Calu3 (cell line): ENCODE measurements at places on chromosomes 7 and 10. TPM values are rescaled to one million over a fixed set of nuclear protein-coding genes. Genes with fewer than 3 reads are reported as not detected.

The MTG1 gene
- total RNA-seq, result 37.8 and 39.5 TPM in 2 replicates

The PDK4 gene
- 6.5 and 7.1 TPM in 2 replicates for total RNA-seq

The SGCE gene
- 29.3 and 33.8 TPM in 2 replicates for total RNA-seq

The RASSF4 gene
- 2.2 and 2.4 TPM in 2 replicates for total RNA-seq

The MSMB gene
- 2.4 and 7.4 TPM in 2 replicates for total RNA-seq

The STEAP1B gene
- 2.6 and 4.4 TPM in 2 replicates for total RNA-seq

The HABP2 gene
- 0.59 and 1.0 TPM in 2 replicates for total RNA-seq

The POLR2J2 gene
- total RNA-seq, result 13.9 and 16.6 TPM in 2 replicates

The SPDYE8 gene
- not detected in 2 replicates for total RNA-seq

The IQUB gene
- total RNA-seq, result 0.21 and 0.42 TPM in 2 replicates

The CCDC186 gene
- total RNA-seq, result 12.8 and 14.9 TPM in 2 replicates

The SPOCK2 gene
- total RNA-seq, result 162 and 205 TPM in 2 replicates

The MBL2 gene
- not detected in 2 replicates for total RNA-seq

The TNRC18 gene
- total RNA-seq, result 213 and 218 TPM in 2 replicates

The IDI2 gene
- not detected in 2 replicates for total RNA-seq

DNA sequence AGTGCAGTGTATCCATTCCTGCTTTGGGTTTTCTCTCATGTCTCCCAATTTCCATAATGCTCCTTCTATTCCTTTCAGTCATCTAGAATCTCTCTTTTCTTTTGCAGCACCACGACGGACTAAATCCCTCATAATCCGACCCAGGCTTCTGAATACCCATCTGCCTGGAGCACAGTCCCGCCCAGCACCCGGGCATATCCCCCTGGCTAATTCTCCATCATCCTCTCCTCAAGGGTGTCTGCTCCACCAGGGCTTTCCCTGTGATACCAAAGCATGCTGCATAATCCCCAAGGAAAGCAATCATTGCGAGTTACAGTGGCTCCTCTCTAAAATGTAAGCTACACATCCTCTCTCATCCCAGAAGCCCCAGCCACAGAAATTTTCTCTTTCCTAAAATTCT lies 321.9 kb downstream of the CCDC3 start:
- DNase-seq, result no peak

- no peak for DNase-seq
These were observed 165.4 kb downstream of the ADAM12 start for GRCh38 chr10:126222736-126223511.

DNA sequence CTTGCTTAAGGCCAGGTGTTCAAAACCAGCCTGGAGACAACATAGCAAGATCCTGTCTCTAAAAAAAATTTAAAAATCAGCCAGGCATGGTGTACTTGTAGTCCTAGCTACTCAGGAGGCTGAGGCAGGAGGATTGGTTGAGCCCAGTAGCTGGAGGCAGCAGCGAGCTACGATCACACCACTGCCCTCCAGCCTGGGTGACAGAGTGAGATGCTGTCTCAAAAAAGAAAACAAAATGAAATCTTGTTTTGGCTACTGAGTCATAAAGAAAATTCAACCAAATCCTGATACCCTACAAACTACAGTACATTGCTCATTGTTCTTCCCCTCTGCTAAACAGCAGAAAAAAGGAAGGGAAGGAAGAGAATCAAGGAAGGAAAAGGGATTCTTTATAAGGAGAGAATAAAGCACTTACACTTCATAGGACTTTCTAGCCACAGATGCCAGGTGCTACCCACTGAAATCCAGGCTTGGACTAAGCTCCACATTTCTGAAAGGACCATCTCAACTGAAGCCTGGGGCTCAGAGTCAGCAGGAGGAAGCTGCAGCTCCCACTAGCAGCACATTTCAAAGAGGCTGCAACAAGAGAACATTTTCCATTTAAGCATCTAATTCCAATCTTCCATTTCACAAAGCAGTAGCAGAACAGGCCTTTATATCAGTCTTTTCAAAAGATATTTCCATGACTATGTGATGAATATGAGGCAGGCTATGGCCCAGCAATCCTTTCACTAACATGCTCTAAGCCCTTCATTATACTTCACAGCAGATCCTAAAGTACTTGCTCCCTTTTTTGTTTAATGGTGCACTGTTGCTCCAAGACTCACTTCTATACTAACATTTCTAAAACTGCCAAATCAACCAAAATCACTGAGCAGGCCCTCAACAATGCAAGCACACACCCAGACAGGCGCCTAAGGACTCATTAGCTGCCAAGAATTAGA lies 13.5 kb downstream of the TNPO3 start:
- DNase-seq, result no peak

DNA sequence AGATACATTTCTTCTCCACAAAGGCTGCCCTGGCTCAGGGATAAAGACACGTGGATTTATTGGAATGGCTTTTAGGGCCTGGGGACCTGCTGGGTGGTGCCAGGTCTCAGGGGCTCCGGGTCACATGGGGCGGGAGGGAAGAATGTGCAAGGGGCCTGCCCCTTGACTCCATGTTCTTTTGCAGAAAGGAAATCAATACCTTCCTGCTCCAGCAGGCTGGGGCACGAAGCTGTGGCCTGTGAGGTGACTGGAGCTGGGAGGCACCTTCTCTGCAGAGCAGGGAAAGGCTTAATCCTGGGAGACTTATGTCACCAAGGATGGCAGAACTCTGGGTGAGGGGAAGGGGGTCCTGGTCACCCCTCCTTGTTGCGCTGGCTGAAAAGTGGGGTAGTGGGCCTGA lies 42.3 kb upstream of the GNA12 start:
- DNase-seq, result peak; percentile 23

GRCh38 chr7:139901056-139901795 lies 72.2 kb downstream of the TBXAS1 start:
- no peak for DNase-seq

- no peak for DNase-seq
These were observed 211.2 kb upstream of the DGKB start for GRCh38 chr7:15113752-15114151.

GRCh38 chr7:92968502-92968901 lies 132.1 kb upstream of the CDK6 start:
- DNase-seq, result no peak

GRCh38 chr10:120555842-120556532 lies 99.0 kb downstream of the PLPP4 start:
- no peak for DNase-seq

- peak; percentile 67 for DNase-seq
These were observed 72.3 kb upstream of the APBB1IP start for GRCh38 chr10:26365681-26366358.

DNA sequence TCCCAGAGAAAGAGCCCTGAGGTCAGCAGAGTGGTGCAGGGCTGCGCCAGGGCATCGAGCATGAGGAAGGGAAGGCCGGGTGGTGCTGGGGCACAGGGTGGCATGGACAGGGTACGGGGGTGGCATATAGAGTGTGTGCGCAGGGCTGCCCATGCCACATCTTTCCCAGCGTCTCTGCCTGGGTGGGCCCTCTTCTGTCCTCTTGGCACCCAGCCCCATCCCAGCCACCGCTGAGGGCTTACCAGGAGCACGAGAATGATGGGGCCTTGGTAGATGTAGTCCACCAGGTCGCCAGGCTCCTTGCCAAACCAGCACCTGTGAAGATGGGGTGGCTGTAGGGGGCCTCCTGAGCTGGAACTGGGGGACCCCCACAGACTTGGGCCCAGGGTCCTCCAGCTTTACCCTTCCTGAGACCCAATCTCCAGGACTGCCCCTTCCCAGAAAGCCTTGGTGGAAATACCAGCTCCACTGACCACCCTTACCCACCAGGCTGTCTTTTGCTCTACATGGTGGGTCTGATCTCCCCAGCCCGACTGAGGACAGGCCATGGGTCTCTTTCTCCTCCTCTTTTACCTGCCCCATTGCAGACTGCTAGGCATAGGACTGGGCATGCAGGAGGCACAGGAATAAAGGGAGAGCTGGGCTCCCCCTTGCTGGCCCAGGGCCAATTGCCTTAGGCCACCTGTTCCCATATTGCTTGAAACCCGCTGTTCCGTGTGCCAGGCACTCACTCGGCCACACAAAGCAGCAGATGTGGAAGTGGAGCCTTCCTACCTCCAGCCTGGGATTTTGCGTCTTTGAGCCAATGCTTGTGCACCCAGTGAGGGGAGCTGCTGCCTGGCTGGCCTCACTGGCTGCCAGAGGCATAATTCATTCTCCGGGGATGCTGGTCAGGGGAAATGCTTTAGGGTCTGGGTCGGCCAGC lies 21.7 kb downstream of the CRHR2 start:
- no peak for DNase-seq

GRCh38 chr10:62554632-62555199 lies 180.5 kb downstream of the ZNF365 start:
- DNase-seq, result peak; percentile 22

GRCh38 chr10:70357565-70357964 lies 24.9 kb downstream of the LRRC20 start:
- no peak for DNase-seq

DNA sequence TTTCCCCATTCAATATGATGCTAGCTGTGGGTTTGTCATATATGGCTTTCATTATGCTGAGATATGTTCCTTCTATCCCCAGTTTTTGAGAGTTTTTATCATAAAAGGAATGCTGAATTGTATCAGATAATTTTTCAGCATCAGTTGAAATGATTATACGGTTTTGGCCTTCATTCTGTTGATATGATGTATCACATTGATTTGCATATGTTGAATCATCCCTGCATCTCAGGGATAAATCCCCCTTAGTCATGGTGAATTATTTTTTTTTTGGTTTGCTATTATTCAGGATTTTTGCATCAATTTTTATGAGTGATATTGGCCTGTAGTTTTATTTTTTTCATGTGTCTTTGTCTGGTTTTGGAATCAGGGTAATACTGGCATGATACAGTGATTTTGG lies 1152.3 kb upstream of the C7orf33 start:
- no peak for DNase-seq

DNA sequence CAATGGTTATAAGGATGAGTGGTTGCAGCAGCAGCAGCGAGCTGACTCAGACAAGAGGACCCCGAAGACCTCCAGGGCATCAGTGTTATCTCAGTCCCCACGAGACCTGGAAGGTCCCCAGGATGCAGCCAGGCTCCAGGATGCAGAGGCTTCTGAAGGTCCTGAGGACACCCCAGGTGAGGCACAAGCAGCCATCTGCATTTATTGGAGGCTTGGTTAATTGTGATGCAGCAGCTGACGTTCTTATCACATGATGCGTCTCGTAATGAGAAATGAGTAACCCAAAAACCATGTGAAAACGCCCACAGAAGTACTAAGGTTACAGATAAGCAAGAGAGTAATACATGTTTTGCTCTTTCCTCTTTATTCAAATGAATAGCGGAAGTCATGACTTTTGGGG lies 17.4 kb downstream of the C7orf57 start:
- DNase-seq, result no peak

- DNase-seq, result peak; percentile 60
These were observed 2.1 kb downstream of the RET start for GRCh38 chr10:43078986-43079273.

DNA sequence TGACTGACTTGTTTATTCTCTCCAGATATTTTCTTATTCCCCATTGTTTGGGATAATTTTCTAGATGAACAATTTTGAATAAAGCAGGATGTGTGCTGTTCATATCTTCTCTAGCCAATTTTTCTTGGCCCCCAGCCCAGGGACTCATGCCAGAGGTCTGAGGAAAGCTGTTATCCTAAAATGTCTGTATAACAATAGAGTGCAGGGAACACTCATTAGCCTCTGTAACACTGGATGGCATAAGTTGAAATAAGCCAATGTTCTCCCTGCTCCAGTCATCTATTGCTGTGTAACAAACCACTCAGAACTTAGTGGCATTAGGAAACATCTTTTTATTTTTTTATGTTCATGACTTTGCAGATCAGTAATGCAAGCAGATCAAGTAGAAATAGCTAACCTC lies 121.7 kb upstream of the TRIM24 start:
- no peak for DNase-seq

- DNase-seq, result no peak
These were observed 6.1 kb upstream of the VGF start for GRCh38 chr7:101171442-101171837.

DNA sequence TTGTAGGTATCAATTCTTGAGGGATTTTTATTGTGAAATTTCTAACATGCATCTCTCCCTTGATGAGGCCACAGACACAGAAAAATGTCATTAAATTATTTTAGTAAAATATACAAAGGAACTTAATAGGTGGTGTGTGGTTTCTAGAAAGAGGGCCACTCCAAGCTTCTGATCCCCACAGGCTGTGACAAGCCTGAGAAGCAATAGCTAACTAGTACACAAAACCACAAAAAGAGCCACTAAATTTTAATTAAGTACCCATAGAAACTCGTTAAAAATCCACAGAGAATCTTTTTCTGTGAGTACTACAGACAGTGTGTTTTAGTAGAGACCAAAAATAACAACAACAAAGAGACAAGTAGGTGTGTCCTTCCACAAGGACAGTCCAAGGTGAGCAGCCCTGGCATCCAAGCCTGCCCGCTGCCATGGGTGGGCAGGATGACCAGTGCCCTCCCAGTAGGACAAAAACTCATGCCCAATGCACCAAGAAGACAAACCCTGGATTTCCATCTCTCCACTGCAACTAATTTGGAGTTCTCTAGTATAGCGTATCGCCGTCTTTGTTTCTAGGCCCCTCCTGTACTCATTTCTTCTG lies 81.0 kb downstream of the RNF216 start:
- DNase-seq, result no peak

- no peak for DNase-seq
These were observed 251.2 kb upstream of the RHOBTB1 start for GRCh38 chr10:61195211-61195610.
